ENCODE measurements at places on chromosomes 2 and 18.

DNA sequence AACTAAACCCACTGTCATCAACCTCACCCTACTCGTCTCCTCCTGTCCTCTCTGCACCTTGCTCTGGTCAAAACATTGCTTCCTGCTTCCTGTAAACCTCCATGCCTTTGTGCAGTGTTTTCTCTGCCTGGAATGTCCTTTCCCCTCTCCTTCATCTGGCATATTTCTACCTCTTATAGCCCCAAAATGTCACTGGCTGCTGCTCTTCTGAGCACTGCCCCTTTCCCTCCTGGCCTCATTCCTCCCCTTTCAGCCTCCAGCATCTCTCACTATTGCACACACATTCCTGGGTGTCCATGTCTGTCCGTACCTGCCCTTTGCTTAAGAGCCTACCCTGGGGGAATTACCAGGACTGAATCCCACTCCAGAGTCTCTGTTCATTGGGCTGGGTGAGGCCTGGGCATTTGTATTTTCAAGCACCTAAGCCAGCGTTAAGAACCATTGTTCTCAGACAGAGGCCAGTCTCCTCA lies 84.9 kb downstream of the MOGAT1 start:
- DNase-seq: no peak

DNA sequence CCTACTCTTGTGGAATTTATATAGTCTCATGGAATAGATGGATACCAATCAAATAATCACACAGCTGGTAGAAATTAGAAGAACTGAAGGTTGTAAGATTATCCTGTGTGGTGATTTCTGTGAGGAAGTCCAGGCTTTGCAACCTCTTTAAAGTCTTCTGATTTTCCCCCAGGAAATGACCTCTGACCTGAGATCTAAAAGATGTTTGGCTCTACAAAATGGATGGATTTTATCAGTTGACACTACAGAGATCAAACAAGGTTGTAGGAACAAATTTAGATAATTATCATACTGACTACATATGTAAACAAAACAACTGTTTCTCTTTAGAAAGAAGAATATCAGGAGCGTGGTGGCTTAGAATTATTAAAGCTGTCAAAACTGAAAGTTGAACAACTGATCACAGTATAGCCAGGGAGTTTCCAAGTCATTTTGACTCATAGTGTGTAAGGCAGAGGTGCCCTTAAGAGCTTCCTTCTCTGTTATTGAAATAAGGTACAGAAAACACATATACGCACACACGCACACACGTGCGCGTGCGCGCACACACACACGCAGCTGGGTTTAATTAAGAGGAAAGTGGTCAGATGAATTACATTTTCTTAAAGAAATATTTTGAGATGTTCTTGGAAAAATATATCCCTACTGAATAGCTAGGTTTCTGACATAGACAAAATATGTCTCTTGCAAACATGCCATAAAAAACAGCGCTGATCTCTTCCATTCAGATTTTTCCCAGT lies 35.5 kb upstream of the PELI1 start:
- DNase-seq: no peak

- DNase-seq: no peak
Observed at GRCh38 chr18:80192653-80193385, 54.5 kb downstream of the PARD6G start.

- no peak for DNase-seq
Observed at GRCh38 chr2:222753251-222753824, 81.9 kb downstream of the MOGAT1 start.

GRCh38 chr2:217436386-217436785 lies 566.4 kb downstream of the TNS1 start:
- no peak for DNase-seq

GRCh38 chr2:119574108-119574815 lies 30.0 kb downstream of the CFAP221 start:
- DNase-seq: no peak

DNA sequence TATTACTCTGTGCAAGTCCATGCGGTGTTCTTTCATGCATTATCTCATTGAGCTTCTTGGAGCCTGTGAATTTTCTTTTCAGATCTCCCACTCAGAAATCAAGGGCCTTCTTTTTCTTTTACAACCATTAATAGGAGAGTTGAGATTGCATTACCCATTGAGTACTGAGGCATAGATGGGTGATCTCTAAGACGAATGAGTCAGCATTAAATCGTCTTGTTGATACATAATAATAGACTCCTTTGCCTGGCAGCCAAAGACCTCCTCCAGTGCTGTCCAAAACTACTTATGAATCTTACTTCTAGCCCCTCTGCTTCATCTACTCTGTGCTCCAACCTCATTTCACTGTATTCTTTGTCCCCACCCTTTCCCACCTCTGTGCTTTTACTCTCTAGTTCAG lies 180.5 kb downstream of the AGPS start:
- no peak for DNase-seq

GRCh38 chr2:238502956-238503791 lies 76.4 kb downstream of the ASB1 start:
- no peak for DNase-seq

- no peak for DNase-seq
Observed at GRCh38 chr18:56919190-56919589, 227.7 kb upstream of the BOD1L2 start.

- no peak for DNase-seq
Observed at GRCh38 chr2:79830501-79830900, 317.6 kb downstream of the CTNNA2 start.

GRCh38 chr2:130785466-130786055 lies 30.2 kb downstream of the AMER3 start:
- no peak for DNase-seq

GRCh38 chr2:239202836-239203235 lies 198.0 kb downstream of the HDAC4 start:
- no peak for DNase-seq

DNA sequence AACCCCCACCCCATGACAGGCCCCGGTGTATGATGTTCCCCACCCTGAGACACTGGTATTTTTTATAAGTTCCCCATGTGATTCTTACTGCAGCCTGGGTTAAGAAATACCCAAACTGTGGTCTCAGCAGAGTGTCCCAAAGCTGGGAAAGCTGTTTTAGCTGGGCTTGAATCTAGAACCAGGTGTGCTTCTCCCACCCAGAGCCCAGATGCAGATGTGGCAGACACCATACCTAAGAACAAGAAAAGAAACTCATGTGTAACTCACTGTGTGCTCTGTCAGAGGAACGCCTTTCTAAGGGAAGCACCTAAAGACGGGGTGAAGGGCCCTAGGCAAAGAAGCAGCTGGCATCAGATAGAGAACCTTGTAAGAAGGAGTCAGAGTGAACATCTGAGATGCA lies 23.9 kb downstream of the DOK1 start:
- no peak for DNase-seq

- no peak for DNase-seq
Observed at GRCh38 chr2:240917009-240917683, 11.0 kb downstream of the CROCC2 start.

- DNase-seq: no peak
Observed at GRCh38 chr2:36951574-36951973, 14.8 kb downstream of the STRN start.

- DNase-seq: no peak
Observed at GRCh38 chr18:51433881-51434280, 236.4 kb upstream of the MEX3C start.

DNA sequence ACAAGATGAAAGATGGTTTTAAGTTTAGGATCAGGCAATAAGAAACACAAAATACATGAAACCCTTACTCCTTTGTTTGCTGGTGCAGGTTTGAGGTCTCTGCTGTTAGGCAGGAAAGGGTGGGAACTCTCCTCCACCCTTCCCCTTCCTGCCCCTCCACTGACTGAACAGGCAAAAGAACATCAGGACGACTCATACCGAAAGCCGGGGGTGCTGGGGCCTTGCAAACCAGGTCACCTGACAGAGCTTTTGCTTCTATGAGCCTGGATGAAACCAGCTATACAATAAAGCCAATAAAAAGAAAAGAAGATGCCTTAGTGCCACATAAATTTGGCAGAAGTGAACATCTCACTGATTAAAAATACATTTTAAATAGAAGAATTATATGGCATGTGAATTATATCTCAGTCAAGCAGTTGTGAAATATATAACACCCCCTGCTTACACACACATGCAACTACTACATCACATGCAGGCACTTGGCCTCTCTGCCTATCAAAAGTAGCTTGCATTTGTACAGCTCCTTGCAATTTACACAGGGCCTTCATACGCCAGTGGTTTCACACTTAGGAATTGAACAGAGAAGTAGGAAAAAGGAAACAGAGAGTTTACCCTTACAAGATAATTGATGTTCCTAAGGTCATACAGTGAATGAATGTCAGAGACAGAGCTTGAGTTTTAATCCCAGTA lies 215.1 kb upstream of the TRIB2 start:
- DNase-seq: peak; percentile 15

DNA sequence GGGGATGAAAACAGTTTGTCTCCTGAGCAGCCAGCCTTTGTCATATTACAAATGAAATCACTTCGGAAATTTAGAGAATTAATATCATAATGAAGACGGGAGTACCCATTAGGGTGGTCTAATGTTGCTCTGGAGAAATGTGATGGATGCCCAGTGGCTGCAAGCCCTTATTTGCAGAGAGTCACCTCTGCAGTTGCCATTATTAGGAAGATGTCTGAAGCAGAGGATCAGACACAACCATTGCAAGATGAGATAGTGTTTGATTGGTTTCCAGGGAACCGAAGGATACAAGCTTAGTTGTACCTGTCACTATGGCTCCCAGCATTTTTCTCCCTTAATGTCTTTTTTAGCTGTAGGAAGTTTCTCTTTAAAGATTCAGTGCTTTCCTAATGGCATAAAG lies 272.4 kb downstream of the FIGN start:
- DNase-seq: no peak

All from tibial nerve (tissue), 4 donors.